ENCODE measurements at places on chromosomes 7 and 10.

GRCh38 chr10:78578929-78579328, 489.8 kb upstream of the ZMIZ1 start:
- no peak for DNase-seq

- DNase-seq = no peak
Measured at GRCh38 chr7:55086413-55087201, 67.8 kb downstream of the EGFR start.

GRCh38 chr10:12397941-12398340, 48.6 kb downstream of the CAMK1D start:
- no peak for DNase-seq

DNA sequence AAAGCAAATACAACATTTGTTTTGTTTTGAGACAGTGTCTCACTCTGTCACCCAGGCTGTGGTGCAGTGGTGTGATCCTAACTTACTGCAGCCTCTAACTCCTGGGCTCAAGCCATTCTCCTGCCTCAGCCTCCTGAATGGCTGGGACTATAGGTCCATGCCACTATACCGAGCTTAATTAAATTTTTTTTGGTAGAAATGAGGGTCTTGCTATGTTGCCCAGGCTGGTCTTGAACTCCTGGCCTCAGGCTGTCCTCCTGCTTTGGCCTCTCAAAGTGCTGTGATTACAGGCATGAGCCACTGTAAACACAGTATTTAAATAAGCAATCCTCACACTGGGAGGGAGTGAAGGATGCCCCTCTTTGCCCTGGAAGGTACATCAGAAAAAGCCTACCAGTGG, 4.0 kb upstream of the CAMK2G start:
- no peak for DNase-seq

GRCh38 chr7:157522954-157523353, 186.2 kb downstream of the DNAJB6 start:
- no peak for DNase-seq

DNA sequence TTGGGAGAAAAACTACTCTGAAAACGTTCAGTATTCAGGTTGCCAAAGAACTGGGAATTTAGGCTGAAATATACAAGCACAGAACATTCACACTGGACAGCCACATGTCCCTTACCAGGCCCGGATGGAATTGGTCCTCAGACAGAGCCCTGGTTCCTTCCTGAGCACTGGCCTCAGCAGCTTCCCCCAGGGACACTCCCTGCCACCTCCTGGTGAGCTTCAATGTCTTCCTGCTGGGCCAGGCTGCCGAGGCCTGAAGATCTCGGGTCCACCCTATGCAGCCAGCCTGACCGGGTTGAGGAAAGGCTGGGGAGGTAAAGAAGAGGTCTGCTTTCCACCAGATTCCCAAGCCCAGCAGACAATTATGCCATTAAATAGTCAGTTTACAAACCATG, 24.8 kb downstream of the LEP start:
- DNase-seq = no peak

GRCh38 chr7:45001138-45001694, 1.2 kb downstream of the CCM2 start:
- DNase-seq = no peak

DNA sequence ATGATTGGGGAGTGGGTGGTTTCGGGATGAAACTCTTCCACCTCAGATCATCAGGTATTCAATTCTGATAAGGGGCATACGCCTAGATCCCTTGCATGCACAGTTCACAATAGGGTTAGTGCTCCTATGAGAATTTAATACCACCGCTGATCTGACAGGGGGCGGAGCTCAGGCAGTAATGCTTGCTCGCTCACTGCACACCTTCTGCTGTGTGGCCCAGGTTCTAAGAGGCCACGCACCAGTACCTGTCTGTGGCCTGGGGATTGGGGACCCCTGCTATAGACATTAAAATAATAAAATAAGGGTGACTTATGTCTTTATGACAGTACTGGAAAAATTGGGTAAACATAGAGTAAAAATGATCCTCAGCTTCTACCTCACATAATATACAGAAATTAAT, 66.1 kb downstream of the SAMD9 start:
- no peak for DNase-seq

- DNase-seq = peak; percentile 33
Measured at GRCh38 chr7:79176859-79177477, 276.5 kb downstream of the MAGI2 start.

GRCh38 chr7:113179313-113179712, 61.0 kb upstream of the SMIM30 start:
- no peak for DNase-seq

DNA sequence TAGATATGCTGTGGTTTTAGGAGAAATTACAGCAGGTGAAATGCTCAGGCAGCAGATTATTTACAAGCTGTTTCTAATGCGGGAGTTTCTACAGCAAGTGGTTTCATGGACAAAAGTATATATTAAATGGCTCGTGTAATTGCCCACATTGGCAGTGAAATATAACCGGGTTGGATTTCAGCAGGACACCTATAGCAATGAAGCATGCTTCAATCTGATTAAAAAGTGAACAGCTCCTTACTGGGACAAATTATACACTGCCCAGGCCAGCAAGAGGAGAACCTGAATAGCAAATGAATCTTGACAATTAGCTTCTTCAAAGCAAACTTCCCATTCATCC, 35.2 kb upstream of the LYZL1 start:
- DNase-seq = no peak

GRCh38 chr10:69810097-69810496, 8.4 kb downstream of the COL13A1 start:
- no peak for DNase-seq

DNA sequence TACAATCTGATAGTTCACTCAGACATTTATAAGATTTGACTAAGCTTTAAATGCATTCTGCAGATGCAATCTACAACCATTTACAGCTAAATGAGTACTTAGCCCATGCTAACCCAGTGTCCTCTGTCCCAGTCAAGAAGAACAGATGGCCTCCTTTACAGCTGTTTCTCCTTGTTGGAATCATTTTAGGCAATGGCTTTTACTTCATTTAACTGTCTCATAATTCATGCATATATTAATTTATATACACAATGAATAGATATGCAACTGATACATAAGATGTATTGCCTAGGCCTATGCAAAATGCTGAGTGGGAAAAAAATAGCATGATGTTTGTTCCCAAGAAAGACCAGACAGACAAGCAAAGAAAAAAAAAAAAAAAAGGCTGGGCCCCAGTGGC, 82.2 kb downstream of the TSPAN12 start:
- no peak for DNase-seq

DNA sequence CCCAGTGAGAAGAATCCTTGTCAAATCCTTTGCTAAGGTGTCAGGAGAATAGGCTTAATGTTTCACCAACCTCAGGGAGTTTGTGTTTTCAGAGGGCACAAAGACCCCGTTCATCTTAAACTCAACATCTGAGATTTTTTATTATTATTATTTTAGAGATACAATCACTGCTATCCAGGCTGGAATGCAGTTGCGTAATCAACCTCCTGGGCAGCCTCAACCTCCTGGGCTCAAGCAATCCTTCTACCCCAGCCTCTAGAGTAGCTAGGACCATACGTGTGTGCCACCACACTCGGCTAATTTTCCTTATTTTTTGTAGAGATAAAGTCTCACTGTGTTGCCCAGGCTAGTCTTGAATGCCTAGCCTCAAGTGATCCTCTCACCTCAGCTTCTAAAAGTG, 599.2 kb downstream of the KCNMA1 start:
- no peak for DNase-seq

GRCh38 chr10:31101123-31101522, 69.5 kb upstream of the ZNF438 start:
- no peak for DNase-seq

GRCh38 chr10:116978901-116979300, 26.1 kb downstream of the SHTN1 start:
- no peak for DNase-seq

GRCh38 chr7:7178906-7179305, 3.4 kb upstream of the C1GALT1 start:
- DNase-seq = no peak

DNA sequence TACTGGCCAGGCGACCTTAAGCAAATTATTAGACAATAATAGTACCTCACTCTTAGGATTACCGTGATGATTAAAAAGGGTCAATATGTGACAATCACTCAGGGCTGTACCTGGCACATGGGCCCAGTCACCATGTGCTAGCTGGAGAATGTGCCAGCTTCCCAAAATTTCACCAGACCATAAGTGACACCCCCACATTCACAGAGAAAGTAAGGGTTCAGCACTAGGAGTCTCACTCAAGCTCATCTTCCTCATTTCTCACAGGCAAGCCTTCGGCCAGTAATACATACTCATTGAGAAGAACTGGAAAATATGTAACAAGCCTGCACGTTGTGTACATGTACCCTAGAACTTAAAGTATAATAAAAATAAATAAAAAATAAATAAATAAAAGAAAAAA, 22.4 kb upstream of the C10orf71 start:
- DNase-seq = no peak

GRCh38 chr10:17651896-17652295, 7.9 kb downstream of the STAM start:
- DNase-seq = no peak

DNA sequence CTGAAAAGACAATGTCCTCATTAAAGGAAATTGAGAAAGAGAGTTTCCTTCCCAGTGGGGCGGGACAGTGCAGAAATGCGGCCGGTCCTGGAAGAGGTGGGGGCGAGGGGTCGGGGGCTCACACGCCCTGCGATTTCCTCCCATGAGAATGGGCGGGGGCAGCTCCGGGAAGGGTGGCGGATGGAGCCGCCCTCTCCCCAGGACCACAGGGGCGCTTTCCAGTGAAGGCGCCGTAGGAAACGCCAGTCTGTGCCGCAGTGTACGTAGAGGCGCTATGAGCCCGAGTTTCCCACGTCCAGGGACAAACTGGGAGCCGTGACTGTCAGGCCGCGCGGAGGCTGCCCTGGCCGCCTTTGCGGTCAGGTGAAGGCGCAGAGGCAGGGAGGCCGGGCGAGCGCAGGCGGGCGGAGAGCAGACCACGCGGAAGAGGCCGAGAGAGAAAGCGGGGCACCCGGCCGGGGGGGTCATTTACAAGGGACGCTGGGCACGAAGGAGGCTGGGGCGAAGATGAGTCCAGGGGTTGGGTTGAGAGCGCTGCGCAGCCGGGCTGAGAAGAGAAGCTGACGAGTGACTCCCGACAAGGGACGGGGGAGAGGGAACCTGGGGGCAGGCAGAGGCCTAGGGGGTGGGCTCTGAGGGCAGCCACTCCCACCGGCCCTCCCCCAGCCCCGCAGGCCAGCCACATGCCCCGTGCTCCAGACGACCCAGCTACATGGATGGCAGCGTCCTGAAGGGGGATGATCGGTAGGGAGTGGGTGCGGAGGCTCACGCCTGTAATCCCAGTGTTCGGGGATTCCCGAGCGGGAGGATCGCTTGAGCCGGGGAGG, 45.0 kb downstream of the ALOX5 start:
- DNase-seq = no peak

- no peak for DNase-seq
Measured at GRCh38 chr10:3754727-3755439, 30.1 kb downstream of the KLF6 start.

GRCh38 chr7:27740449-27741086, 606 bp downstream of the TAX1BP1 start:
- DNase-seq = peak; percentile 92

DNA sequence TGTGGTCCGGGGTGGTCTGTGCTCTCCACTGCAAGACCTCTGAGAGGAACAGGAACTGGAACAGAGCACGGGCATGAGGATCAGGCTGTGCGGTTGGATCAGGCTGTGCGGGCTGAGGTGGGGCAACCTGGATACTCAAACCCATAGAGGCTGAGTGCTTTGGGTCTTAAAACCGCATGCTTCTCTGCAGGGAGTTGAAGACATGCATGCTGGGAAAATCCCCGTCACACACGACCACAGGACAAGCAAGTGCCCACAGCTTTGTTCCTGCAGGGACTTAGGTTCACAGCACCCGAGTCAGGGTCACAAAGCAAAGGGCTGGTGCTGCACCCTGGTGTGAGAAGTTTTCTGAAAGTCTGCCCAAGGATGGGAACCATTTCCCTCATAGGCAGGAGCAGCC, 221.2 kb downstream of the ZMYND11 start:
- DNase-seq = no peak

GRCh38 chr10:62860946-62861345, 44.8 kb upstream of the EGR2 start:
- DNase-seq = no peak

GRCh38 chr10:99619090-99619800, 994 bp downstream of the SLC25A28 start:
- DNase-seq = no peak

DNA sequence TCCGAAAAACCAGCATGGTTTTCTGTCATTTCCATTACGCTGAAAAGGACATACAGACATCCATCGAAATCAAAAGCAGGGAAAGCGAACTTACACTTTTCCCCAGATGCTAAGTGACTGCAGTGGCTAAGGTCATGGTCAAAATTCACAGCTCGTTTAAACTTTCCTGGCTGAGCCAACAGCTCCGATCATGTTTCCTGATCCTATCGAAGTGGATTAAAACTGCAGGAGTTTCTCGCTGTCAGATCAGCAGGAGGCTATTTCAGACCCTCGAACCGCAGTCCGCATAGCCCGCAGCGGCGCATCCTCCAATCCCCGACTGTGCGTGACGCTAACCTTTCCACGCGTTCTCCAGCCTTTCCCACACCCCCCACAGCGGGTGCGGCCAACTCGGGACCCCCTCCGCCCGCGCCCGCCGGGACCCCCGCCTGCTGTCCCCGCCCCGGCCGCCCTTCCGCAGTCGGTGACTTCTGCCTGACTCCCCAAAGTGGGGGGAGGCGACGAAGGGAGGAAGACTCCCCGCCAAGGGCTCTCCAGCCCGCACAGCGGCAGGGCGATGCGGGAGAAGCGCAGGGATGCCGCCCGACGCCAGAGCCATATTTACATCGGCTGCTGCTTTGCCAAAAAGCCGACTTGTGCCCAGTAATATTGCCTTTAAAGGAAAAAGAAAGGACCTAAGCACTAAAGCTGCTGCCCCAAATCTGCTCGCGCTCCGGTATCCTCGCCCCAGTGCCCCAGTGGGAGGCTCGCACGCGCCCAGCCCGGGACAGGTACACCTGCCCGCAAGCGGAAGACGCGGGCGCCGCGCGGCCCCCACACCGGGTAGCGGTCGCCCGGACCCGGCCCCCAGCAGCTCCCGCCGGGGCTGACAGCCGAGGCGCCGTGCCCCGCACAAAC, 1.2 kb downstream of the PIP4K2A start:
- DNase-seq = no peak

GRCh38 chr7:157462840-157463239, 126.0 kb downstream of the DNAJB6 start:
- DNase-seq = no peak
